ENCODE measurements at places on chromosomes 4 and X.

DNA sequence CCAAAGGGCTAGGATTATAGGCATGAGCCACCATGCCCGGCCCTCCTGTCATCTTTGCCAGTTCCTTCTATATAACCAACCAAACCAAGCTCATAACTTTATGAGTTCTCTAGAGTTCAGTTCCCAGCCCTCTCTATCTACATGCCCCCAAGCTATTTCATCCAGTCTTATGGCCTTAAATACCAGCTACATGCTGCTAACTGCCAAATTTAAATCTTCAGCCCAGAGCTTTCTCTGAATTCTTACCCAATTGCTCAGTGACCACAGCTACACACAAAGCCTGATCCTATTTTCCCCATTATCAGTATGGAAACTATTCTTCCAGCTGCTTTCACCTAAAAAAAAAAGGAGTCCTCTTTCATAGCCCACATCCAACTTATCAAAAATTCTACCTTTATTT lies 23.1 kb downstream of the TMEM184C start:
- DNase-seq, result no peak

DNA sequence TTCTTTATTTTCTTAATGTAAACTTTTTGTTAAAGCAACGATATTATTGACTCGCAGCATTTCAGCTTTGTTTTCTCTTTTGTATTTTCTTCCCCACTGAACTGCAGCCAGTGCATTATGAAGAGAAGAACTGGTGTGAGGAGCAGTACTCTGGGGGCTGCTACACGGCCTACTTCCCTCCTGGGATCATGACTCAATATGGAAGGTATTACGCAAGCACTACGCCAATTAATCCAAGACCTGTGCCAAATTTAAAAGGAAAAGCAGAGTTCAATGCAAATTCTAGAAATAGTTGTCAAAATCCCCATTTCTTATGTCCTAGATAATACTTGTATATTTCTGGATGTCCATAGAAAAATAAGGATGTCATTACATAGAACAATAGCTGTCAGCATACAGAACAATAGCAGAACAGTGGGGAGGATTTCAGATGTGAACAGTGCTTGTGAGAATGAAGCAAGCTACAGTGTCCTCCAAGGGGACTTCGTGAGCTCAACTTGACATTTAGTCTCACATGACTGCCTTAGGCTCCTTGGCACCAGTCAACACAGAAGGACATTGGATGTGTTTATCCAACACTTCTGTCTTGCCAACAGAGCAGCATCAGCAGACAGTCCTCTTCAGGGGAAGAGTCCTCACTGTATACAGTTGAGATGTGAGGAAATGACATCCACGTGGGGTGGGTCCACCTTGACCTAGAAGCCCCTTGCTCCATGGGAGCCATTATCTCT lies 85.9 kb downstream of the MAOA start:
- no peak for DNase-seq

DNA sequence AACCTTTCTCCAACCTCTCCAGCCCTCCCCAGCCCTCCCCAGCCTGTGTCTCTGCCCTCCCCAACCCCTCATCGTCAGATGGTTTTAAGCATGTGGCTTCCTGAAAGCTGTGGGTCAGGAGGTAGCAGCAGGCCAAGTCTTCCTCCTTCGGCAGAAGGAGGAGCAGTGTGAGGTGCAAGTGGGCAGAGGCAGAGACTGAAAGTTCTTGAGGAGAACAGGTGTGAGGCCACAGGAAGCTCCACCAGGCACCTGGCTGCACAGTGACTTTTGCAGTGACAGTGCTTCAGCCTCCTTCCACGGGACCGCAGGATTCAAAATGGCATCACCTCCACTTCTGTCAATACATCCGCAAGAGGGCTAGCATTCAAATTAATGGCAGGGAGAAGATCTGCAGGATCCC lies 203.9 kb upstream of the LEF1 start:
- no peak for DNase-seq

DNA sequence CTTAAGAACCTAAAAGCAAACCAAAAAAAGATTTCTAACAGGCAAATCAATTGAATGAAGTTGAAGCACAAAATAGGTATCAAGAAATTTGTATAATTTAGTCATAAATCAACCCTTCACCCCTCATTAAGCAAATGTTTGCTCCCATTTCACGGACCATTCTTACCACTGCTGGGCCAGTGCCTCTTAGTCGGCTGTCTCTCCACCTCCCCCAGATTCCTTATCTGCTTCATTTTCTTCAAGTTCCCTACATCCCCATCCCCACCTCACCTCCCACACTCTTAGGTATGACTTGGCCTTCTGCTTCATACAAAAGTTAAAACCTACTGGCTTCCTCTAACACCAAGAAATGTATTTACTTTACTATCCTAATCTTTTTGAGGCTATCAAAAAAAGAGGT lies 11.8 kb downstream of the AASDH start:
- DNase-seq, result no peak

GRCh38 chrX:129876771-129877305 lies 29.1 kb upstream of the UTP14A start:
- peak; percentile 10 for DNase-seq

DNA sequence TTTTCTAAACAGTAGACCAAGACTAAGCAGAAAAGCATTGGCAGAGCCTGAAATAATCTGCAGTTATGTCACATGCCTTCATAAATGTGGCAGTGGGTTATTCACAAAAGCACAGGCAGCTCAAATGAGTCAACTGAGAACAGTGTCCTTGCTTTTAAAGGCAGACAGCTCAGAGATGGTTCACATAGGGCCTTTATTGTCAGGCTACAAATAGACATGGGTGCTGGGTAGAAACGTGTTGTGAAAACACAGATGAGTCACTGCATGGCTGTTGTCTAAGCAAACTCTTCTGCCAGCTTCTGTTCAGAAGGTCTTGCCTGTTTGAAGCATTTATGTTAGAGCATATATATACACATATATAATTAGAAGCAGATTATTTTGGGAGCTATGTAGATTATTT lies 118.0 kb downstream of the SLC4A4 start:
- DNase-seq, result no peak

- DNase-seq, result peak; percentile 64
These were observed 32.1 kb downstream of the TMEM131L start for GRCh38 chr4:153497988-153498967.

GRCh38 chr4:29549342-29549741 lies 1170.8 kb upstream of the PCDH7 start:
- no peak for DNase-seq

DNA sequence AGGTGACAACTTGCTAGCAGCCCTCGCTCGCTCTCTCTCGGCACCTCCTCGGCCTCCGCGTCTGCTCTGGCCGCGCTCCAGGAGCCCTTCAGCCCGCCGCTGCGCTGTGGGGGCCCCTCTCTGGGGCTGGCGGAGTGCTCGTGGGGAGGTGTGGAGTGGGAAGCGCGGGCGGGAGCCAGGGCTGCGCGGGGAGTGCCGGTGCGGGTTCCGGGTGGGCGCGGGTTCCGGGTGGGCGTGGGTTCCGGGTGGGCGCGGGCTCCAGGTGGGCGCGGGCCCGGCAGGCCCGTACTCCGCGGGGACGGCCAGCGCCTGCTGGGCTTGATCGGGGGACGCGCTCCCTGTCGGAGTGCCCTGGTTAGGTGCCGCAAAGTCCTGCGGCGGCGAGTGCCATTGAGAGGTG lies 384.3 kb downstream of the GPM6A start:
- no peak for DNase-seq

GRCh38 chrX:14776901-14777300 lies 96.0 kb downstream of the FANCB start:
- DNase-seq, result no peak

DNA sequence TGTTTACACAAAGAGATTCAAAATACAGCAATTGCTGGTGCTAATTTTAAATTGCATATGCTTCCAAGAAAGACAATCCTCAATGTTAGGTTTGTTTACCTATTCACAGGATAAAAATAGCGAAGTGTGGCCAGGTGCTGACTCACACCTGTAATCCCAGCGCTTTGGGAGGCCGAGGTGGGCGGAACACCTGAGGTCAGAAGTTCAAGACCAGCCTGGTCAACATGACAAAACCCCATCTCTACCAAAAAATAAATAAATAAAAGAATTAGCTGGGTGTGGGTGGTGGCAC lies 77.7 kb downstream of the OPHN1 start:
- no peak for DNase-seq

GRCh38 chr4:2256156-2256731 lies 5.7 kb downstream of the MXD4 start:
- peak; percentile 1 for DNase-seq

- peak; percentile 16 for DNase-seq
These were observed 9.1 kb downstream of the NOCT start for GRCh38 chr4:139024686-139025085.

DNA sequence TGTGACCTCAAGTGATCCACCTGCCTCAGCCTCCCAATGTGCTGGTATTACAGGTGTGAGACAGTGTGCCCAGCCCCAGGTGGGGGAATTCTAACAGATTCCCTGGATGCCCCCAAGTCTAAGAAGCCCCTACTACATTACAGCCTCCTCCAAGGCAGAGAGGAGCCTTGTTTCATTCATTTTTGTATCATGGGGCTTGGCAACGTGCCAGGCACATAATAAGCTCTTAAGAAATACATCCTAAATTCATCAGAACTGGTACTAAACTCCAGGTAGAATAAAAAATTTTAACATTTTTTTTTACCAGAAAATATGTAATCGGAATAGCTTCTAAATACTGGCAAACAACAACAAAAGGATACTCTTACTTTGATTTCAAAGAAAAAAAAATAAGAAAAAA lies 127.1 kb downstream of the CHIC2 start:
- no peak for DNase-seq

DNA sequence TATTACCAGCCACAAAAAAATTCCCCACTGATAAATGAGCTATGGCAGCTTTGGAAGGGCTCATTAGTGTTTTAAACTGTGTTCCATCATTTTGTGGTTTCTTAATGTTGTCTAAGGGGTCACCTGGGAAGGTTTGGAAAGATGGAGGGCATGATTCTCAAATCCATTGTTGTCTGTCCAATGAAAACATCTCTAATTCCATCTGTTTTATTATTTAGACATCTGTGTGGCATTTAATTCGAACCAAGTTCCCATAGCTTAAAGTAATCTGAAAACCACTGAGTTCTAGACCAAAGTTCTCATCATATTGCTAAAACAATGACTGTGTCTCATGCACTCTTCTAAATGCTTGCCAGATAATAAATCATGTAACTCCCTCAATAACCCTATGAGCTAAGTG lies 103.8 kb upstream of the PPP3CA start:
- no peak for DNase-seq

GRCh38 chrX:39427492-39427891 lies 626.2 kb downstream of the MID1IP1 start:
- no peak for DNase-seq

DNA sequence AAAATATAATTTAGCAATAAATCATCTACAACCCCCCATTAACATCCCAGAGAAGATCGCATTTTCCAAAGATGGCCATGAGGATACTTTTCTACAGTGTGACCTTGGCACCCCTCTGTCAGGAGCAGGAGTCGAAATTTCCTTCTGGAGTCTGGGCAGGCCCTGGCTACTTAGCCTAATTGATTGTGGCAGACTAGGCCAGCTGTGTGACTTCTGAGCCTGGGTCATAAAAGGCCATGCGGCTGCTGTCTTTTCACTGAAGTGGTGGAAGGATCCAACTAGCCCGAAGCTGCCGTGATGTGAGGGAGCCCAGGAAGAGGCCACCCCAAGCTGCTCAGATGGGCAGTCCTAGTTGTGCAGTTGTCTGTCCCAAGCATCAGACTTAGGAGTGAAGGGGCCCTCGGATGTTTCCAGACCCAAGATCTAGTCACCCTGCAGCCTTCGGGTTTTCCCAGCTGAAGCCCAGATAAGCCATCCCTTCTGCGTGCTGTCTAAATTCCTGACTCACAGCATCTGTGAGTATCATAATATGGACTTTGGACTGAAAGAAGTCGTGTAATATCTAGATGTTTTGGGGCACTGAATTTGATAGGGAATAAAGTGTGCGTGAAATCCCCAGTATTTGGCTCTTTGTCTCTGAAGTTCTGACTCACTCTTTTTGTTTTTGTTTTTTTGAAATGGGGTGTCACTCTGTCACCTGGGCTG lies 21.0 kb downstream of the PDK3 start:
- DNase-seq, result no peak

GRCh38 chrX:34656467-34656841 lies 631 bp downstream of the TMEM47 start:
- DNase-seq, result no peak

DNA sequence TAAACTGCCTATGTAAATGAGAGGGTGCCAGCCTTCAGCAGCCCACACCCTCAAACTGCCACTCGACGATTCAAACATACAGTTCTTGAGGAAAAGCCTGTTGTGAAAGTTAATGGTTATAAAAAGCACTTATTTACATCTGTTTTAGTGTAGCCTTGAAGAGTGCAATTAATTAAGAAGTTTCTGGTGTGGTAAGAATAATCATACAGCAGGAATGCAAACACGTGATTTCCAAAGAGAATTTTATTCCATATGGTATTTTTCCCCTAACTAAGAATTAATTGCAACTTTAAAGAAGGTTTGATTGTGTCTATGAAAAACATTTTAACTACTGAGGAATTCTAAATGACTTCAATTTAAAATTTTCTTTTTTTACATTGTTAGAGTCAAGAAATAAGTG lies 176.3 kb upstream of the PITX2 start:
- no peak for DNase-seq

DNA sequence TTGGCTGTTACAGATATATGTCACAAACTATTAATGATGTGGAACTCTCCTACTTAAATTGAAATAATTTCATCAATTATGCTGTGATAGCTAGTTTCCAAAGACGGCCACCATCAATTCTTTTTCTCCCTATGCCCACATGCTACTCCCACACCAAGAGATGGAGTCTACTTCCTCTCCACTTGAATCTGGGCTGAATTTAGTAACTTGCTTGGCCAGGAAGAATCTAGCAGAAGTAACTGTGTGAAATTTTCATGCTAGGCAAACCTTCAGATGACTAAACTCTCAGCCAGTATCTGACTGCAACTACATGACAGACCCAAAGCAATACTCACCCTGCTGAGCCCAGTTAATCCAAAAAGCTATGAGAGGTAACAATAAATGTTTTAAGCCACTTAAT lies 3.2 kb downstream of the SEPSECS start:
- no peak for DNase-seq

- DNase-seq, result no peak
These were observed 10.4 kb downstream of the TFDP3 start for GRCh38 chrX:133207751-133208150.

GRCh38 chr4:153485860-153486259 lies 19.7 kb downstream of the TMEM131L start:
- no peak for DNase-seq

GRCh38 chr4:6916069-6916586 lies 6.5 kb downstream of the TBC1D14 start:
- no peak for DNase-seq

DNA sequence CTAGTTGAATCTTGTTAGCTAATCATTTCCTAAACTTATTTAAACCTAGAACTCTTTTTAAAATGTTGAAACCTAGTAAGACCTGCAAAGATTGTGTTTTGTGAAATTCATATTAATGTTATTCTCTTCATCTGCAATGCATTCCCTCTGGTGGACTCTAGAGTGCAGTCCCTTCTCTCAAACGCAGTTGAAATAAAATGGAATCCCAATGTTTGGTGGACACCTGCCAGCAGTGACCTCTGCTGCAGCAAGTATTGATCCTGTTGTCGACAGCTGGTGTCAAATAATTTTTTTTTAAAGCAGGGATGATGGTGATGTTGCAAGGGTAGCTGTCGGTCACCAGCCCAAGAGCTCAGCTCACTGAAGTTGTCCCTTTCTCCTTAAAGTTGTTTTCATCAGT lies 492.0 kb downstream of the ZIC3 start:
- no peak for DNase-seq

All from ELF-1 (cell line).